ENCODE measurements at places on chromosomes 3 and 15. TPM values are rescaled to one million over a fixed set of nuclear protein-coding genes. Genes with fewer than 3 reads are reported as not detected.

DNA sequence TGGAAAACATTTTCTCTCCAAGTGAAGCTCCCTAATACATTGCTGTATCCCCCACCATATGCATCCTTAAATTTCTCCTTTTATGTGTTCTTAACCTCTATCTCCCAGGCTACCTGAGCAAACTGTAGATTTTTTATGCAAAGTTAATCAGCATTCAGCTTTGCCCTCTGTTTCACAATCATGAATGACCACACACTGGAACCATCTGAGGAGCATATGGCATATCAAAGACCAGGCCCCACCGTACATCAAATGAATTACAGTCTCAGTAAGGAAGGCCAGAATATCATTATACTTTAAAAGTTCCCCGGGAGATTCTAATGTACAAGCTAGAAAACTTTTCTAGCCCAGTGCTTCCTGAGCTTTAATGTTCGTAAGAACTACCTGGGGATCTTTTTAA is 115.5 kb upstream of the NECTIN3 start:
- no peak for DNase-seq

DNA sequence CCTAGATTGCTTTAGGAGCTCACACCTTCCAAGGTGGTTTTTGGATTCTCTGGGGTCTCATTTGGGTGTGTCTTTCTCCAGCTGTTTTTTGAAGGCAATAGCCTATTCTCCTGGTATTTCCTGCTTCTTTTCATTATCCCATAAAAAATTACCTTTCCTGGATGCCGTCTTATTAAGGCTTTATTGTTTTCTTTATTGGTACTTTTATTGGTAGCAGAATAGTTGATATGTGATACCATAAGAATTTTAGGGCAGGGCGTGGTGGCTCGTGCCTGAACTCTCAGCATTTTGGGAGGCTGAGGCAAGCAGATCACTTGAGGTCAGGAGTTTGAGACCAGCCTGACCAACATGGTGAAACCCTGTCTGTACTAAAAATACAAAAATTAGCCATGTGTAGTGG is 18.3 kb upstream of the MEF2A start:
- no peak for DNase-seq

GRCh38 chr3:5264093-5264600 is 76.6 kb downstream of the EDEM1 start:
- DNase-seq = no peak

USP19 gene
- 84.7 TPM for total RNA-seq

TMOD2 gene
- 30.3 TPM for total RNA-seq
